ENCODE measurements at places on chromosomes 2 and 18.

- no peak for DNase-seq
Observed at GRCh38 chr2:96204836-96205624, 3.6 kb downstream of the STARD7 start.

DNA sequence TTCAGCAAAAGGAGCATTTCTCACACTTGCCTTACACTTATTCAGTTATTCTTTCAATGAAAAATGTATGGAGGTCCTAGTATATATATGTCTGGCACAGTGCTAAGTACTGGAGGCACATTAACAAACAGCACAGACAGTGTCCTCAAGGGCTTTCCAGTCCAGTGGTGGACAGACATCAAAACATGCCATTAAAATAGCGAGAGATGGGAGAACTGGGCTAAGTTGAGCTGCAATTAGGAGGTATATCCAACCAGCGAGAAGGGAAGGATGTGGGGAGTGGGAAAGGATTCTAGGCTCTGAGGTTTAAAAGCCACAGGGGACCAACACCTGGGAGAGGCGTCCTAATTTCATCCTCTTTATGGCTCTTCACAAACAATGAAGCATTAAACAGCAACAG lies 127.5 kb upstream of the TTC39C start:
- no peak for DNase-seq

GRCh38 chr2:55114597-55114996 lies 64.3 kb upstream of the RTN4 start:
- no peak for DNase-seq

DNA sequence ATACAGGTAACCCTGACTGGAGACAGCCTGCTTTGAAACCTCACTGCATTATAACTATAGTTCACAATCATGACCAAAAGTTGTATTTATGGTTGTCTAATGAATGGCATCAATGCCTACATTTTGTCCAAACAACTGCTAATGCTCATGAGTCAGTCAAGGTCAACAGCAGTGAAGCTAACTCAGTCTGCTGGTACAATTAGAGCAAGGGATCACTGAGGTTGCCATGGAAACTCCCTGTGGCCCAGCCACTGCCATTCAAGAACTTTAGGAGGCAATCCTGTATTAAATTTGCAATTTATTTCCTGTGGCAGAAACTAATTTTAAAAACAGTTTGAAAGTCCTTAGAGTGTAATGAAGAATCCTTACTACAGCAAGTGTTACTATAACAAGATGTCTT lies 185.1 kb upstream of the SMAD7 start:
- no peak for DNase-seq

DNA sequence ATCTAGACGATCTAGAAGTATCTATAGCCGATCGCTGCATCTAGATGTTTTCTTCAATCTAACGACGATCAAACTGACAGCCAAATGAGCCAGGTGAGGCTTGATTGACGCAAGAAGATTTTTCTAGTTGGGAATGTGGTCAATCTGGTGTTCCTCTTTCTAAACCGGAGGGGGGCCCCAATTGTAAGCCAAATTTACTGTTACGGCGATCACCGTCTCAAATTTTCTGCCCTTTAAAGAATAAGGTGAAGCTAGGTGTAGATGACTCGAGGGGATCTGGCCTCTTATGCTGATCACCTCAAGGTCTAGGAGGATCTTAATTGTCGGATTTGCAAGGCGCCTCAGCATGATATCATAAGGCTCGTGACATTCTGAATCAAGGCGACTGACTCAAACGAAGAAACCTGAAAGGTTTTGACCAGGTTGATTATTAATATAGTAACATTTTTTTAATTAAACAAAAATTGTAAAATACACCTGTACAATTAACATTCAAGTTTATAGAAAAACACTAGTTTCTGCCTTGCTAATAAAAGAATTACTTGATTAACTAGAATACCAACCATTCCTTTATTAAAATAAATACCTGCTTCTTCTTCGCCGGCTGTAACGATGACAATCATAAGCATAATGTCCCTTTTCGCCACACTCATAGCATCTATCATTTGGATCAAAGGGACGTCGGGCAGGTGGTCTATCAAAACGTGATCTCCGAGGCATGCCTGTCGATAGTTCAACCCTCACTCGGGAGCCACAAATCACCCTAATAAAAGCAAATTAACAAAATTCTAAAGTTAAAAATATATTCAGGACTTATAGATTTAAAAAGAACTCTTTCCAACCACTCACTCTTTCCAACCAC lies 2.0 kb downstream of the SRSF7 start:
- DNase-seq, result no peak

DNA sequence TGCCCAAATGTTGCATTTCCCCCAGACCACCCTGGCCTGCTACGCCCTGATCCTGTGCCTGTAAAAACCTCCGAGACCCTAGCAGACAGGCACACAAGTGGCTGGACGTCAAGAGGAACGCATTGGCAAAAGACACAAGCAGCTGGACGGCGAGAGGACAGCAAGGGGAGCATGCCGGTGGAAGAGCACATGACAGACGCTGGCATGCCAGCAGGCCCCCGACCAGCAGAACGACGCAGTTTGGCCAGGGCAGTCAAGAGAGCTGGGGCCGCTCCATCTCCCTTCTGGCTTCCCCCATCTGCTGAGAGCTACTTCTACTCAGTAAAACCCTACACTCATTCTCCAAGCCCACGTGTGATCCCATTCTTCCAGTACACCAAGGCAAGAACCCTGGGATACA lies 42.1 kb downstream of the SAP130 start:
- no peak for DNase-seq

DNA sequence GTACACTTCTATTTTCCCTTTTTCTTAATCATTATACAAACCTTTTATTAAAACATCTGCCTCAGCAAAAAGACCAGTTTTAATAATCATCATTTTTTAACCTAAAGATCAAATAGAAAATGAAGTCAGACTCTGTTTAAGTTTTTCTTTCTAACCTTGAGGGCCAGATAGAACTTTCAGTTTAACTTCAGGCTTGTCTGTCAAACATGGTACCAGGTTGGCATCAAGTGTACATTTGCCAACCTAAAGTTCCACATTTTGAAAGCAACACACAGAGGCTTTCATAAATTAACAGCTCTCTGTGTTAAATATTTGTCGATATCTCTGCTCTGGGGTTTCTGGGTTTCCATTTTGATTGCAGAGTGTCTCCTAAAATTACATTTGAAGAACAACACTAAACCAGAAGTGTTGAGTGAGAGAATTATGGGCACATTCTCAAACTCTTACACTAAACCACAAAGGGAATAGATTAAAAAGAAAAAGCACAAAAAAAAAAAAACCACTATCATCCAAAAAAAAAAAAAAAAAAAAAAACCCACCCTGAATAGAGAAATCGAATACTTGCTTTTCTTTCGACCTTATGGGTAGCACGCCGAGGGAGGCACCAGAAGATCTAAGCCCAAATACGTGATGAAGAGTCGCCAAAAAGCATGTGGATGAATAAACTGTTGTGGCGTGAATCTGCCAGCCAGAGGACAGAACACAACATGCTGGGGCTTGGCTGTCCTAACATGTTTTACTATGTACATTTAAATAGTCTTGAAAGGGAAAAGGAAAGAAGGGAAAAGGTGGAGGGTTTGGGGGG lies 166.2 kb downstream of the TCF4 start:
- no peak for DNase-seq

Measured in stimulated activated CD8-positive, alpha-beta memory T cell treated with anti-CD3 and anti-CD28 coated beads, Interleukin-2, amount 100 ng/mL, for 1 hour (primary cell).